Activated T-helper 1 cell treated with anti-CD3 and anti-CD28 coated beads, Interleukin-2, amount 50 U/mL, for 16 hours (primary cell): ENCODE measurements at places on chromosomes 13 and 19.

DNA sequence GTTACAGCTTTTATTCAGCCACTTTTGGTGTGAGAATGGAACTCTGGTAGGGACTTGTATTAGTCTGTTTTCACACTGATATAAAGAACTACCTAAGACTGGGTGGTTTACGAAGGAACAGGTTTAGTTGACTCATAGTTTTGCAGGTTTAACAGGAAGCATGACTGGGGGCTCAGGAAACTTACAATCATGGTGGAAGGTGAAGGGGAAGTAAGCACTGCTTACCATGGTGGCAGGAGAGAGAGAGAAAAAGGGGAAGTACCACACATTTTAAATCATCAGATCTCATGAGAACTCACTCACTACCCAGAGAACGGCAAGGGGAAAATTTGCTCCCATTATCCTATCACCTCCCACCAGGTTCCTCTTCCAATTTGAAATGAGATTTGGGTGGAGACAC is 942.2 kb downstream of the PCDH17 start:
- no peak for DNase-seq

- DNase-seq = no peak
Observed at GRCh38 chr13:103272770-103273169, 206.6 kb upstream of the SLC10A2 start.

- no peak for DNase-seq
Observed at GRCh38 chr13:109148243-109148642, 518.8 kb downstream of the MYO16 start.

DNA sequence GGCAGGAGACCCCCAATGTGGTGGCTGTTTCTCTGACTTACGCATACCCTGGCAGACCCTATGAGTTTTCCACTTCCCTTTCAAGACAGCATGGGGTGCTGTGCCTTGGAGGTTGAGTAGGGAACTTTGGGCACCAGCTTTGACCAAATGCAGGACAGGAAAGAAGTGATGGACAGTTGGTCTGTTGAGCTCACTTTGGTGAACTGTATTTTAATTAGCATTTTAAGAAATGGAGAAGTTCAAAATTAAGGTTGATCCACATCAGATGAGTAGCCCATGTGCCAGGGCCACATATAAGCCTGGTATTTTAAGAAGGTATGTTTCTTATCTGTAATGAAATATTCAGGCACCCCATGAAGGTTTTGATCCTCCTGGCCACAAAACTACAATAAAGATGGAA is 46.1 kb upstream of the RAP2A start:
- DNase-seq = no peak

- DNase-seq = no peak
Observed at GRCh38 chr13:93173654-93174053, 53.0 kb upstream of the GPC6 start.

- DNase-seq = no peak
Observed at GRCh38 chr13:98525456-98526181, 51.3 kb downstream of the STK24 start.

- no peak for DNase-seq
Observed at GRCh38 chr13:113500530-113501265, 10.2 kb upstream of the DCUN1D2 start.

- no peak for DNase-seq
Observed at GRCh38 chr13:44270150-44270549, 103.5 kb upstream of the SERP2 start.

- peak; percentile 45 for DNase-seq
Observed at GRCh38 chr19:1837625-1838105, 10.6 kb downstream of the REXO1 start.

GRCh38 chr19:3291644-3292043 is 67.2 kb downstream of the CELF5 start:
- no peak for DNase-seq

GRCh38 chr13:40672765-40673397 is 6.4 kb upstream of the FOXO1 start:
- no peak for DNase-seq

DNA sequence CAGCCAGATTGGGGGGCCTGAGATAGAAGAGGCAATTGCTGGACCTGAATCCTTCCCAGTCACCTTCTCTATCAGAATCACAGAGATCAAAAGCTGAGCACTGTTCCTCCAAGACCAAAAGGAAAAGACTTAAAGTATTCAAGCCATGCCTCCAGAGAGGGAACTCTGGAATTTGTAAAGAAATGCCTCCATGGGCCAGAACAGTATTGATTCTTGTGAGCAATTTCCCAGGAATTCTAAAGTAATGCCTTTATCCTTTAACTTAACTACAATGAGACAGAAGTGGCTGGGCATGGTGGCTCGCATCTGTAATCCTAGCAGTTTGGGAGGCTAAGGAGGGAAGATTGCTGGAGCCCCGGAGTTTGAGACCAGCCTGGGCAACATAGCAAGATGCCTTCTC is 148.8 kb downstream of the FLT1 start:
- no peak for DNase-seq

GRCh38 chr13:44899967-44900366 is 89.3 kb downstream of the NUFIP1 start:
- DNase-seq = no peak

DNA sequence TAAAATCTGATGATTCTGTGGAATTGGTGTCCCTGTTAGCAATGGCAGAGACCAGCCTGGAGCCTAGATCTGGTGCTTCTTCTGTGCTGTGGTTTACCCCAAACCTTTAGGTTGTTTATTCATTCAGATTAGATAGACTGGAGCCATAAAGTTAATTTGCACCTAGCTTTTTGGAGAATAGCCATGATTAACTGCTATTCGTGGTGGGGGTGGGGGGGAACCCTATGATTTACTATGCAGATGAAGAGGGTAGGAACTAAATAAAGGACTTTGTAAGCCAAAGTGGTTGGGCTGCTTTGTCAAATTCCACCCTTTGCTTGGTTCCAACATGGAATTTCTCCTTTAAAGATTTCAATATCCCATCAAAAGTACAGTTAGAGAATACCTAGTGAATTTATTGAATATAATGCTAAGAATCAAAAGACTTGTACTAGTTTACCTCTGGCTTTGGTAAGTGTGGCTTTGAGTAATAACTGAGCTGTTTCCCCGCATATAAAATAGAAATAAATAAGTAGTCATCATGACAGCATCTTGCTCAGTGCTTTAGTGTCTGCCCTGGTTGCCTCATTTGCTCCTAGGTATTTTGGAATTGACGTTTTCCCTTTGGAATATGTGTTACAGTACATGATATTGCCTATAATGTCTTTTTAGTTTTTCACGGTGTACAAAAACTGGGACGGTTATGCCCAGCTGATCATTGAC is 27.6 kb downstream of the SKA3 start:
- no peak for DNase-seq

DNA sequence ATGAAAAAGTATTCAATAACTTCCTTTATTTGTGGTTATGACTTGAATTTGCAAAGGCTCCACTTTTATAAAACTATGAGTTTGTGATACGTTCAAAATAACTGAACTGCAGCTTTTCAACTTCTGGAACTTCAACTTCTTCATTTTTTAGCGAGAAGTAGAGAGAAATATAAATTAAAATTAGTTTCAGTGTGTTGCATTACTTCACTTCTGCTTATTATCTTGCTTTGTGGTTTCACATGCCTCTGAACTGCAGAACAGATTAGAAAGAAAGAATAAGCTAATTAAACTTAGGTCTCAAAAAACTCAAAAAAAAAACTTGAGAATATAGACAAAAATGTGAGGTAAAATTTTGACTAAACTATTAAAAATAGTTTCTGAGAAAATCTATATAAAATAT is 1073.4 kb downstream of the PCDH17 start:
- no peak for DNase-seq

GRCh38 chr13:74774264-74774663 is 640.1 kb upstream of the KLF12 start:
- no peak for DNase-seq

DNA sequence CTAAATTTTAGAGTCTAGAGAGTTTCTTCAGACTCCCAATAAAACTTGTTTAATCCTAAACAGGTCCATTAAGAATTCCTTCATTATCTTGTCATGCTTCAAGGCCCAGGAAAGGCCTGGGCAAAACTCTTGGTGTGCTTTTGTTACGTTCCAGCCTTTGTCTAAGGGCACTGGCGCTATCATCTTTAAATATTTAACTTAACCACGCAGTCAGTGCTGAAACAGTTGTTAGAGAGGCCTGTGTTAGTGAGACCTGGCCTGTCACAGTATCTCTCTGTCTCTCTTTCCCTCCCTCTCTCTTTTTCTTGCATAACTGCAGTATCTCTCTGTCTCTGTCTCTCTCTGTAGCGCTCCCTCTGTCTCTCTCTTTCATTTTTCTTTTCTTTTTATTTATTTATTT is 8.2 kb upstream of the OR1M1 start:
- no peak for DNase-seq

- DNase-seq = no peak
Observed at GRCh38 chr13:53254500-53254899, 225.9 kb downstream of the OLFM4 start.

GRCh38 chr13:63497601-63498000 is 2082.0 kb upstream of the PCDH20 start:
- no peak for DNase-seq

DNA sequence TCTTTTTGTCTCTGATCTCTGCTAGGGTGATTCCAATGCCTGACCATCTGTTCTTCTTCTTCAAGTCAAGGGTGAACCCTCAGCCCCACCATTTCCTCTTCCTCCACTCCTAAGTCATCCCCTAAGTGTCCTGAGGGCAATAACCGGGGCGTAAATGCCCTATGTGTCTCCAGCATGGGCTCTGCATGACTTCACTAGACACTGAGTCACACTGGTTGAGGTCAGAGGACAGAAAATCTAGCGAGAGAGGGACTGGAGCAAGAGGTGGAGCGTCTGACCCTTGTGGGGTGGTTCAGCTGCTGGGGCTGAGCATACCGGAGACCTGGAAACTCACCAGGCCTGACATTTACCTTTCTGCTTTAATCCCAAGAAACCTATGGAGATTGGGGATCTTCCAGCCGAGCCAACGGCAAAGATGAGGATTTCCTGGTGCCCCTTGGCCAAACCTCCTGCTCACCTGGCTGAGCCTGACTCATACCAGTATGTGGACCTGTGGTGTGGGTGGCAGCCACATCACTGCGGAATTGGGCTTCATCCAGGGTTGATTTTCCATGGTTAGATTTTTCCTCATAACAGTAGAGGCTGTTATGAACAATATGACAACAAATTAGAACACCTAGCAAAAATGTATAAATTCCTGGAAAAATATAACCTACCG is 26.9 kb downstream of the SCGB2B2 start:
- DNase-seq = no peak

- DNase-seq = no peak
Observed at GRCh38 chr19:42284591-42285341, 15.7 kb downstream of the CIC start.

GRCh38 chr13:48749144-48749543 is 95.4 kb downstream of the CYSLTR2 start:
- DNase-seq = no peak

- no peak for DNase-seq
Observed at GRCh38 chr19:41705393-41706174, 2.8 kb upstream of the CEACAM5 start.

GRCh38 chr19:1466461-1467214 is 12.4 kb downstream of the C19orf25 start:
- no peak for DNase-seq

GRCh38 chr13:114235697-114236096 is 1.0 kb downstream of the CDC16 start:
- DNase-seq = no peak

GRCh38 chr13:51996641-51997040 is 14.6 kb downstream of the ATP7B start:
- no peak for DNase-seq

- no peak for DNase-seq
Observed at GRCh38 chr13:75299913-75300862, 181.8 kb downstream of the TBC1D4 start.

- DNase-seq = peak; percentile 81
Observed at GRCh38 chr19:42295831-42296525, 6.0 kb upstream of the PRR19 start.

DNA sequence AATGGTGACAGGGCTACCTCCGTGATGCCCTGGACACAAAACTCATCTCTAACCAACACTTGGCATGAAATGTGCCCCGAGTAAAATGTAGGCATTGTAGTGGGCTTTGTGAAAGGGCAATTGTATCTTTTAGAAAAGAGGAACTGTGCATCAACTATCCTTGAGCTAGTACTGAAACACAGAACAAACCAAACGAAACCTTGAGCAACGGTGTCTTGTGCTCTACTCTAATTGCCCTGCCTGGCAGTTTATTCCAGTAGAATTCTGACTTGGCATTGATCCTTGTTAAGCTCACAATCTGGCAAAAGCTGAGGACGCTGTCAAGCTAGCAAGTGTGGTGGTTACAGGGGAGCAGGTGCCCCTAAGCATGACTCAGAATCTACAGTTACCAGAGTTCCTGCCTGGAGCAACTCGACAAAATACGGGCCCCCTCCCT is 707.1 kb upstream of the SPRY2 start:
- DNase-seq = no peak

GRCh38 chr13:20353973-20354372 is 121.9 kb upstream of the GJB6 start:
- no peak for DNase-seq

GRCh38 chr19:375395-376110 is 31.0 kb upstream of the MIER2 start:
- DNase-seq = no peak

DNA sequence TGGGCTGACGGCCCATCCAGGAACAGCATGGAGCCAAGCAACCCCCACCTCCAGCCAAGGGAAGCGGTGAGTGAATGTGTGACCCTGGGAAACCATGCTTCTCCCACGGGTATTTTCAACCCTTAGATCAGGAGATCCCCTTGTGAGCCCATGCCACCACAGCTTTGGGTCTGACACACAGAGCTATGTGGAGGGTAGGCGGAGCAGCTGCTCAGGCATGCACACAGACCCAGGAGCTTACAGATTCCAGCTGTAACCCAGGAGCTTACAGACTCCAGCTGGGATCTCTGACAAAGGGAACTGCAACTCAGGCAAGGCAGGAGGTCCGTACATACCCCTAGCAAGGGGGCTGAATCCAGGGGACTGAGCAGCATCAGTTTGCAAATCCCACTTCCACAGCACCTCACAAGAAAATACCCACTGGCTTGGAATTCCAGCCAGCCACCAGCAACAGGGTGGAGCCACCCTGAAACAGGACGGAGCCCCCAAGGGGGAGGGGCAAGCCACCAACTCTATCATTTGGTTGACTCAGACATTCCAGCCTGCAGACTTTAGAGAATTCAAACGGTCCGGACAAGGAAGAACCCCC is 40.8 kb upstream of the RFXAP start:
- no peak for DNase-seq

- no peak for DNase-seq
Observed at GRCh38 chr13:26473571-26474230, 83.8 kb upstream of the WASF3 start.

- DNase-seq = peak; percentile 64
Observed at GRCh38 chr19:16382775-16383543, 58.3 kb downstream of the KLF2 start.

DNA sequence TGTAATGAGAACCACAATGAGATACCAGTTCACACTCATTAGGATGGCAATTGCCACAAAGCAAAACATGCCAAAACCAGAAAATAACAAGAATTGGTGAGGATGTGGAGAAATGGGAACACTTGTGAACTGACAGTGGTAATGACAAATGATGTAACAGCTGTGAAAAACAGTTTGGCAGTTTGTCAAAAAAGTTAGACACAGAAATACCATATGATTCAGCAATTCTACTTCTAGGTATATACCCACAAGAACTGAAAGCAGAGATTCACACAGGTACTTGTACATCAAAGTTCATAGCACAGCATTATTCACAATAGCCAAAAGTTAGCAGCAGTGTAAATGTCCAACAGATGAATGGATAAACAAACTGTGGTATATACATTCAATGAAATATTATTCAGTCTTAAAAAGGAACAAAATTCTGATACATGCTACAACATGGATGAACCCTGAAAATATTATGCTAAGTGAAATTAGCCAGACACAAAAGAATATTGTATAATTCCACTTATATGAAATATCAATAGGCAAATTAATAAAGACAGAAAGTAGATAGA is 96.5 kb downstream of the UGGT2 start:
- no peak for DNase-seq
